CD4-positive, CD25-positive, alpha-beta regulatory T cell (primary cell): ENCODE measurements at places on chromosomes 2 and 18. TPM values are rescaled to one million over a fixed set of nuclear protein-coding genes. Genes with fewer than 3 reads are reported as not detected.

EFR3B gene
- total RNA-seq: 0.10 TPM

LRRTM4 gene
- not detected for total RNA-seq

MYOM1 gene
- 1.4 TPM for total RNA-seq

GRCh38 chr2:40758401-40759155 is 306.7 kb upstream of the SLC8A1 start:
- H3K27me3 ChIP-seq: no peaks in the 10 kb centered on the region
- DNase-seq: no peak
- H3K36me3 ChIP-seq: no peaks in the 10 kb centered on the region
- H3K27ac ChIP-seq: no peak overlapping the region
- peak overlapping the region; percentile 8 for H3K4me3 ChIP-seq

HOXD12 gene
- not detected for total RNA-seq

- DNase-seq: no peak
- H3K4me3 ChIP-seq: no peak overlapping the region
- H3K4me1 ChIP-seq: no peaks in the 10 kb centered on the region
- no peaks in the 10 kb centered on the region for H3K36me3 ChIP-seq
- H3K27me3 ChIP-seq: no peaks in the 10 kb centered on the region
These were observed 21.9 kb upstream of the SLC35F6 start for GRCh38 chr2:26742048-26742770.

DNA sequence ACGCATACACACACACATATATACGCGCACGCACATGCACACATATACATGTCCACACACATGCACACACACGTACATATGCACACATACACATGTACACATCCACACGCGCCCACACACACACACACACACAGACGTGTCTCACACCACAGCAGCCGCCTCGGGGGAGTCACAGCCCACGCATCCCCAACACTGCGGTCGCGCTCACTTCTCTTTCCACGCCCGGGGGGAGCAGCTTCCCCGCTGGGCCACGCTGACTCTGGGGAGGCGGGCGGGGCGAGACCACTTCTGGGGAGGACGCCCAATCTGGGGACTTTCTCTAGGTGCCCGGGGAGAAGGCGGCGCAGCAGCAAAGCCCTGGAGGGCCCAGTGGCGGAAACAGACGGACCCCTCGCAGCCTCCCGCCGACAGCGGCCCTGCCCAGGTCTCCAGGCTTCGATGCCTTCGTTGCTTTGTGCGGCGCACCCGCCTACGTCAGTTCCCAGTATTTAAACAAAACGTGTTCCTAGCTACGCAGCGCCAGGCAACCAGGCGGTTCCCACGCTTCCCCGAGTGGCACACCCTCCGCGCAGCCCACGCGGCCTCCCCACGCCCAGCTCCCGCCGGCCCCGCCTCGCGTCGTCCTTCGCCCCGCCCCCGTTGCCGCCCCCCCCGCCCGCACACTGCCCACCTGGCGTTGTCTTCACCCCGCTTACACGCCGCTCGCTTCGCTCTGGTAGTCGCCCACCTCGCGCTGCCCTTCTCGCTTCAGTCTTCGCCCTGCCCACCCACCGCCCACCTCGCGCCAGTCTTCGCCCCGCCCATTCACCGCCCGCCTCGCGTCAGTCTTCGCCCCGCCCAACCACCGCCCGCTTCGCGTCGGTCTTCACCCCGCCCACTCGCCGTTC is 810 bp upstream of the RBFA start:
- H3K27ac ChIP-seq: peak overlapping the region; percentile 95
- no peak for DNase-seq
- peaks cover 18% of the 10 kb centered on the region for H3K4me1 ChIP-seq
- H3K4me3 ChIP-seq: peak overlapping the region; percentile 78

DNA sequence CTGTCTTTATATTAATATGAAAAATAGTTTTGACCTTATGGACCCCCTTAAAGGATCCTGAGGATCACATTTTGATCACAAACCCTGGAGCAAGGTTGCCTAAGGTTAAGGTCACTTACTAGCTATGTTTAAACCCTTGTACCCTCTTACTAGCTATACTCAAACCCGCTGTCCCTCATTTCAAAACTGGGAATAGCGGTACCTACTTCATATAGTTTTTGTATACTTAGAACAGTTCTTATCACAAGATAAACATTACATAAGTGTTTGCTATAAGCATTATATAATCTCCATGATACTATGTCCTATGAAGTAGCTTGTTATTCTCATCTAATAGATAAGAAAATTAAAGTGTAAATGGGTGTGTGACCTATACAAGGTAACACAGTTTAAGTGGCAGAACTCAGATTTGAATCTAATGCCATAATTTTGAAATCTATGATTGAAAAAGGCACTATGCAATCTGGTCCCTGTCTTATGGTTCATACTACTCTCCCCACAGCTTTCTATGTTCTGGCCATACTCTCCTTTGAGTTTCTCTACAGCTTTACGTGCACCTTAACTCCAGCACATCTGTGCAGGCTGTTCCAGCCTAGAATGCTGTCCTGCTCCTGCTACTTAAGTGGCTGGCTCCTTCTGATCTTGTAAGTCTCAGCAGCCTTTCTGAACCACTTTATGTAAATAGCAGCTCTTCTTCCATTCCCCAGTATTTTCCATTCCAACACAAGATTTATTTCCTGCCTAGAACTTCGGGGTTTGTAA is 30.4 kb downstream of the HYCC2 start:
- no peak overlapping the region for H3K4me3 ChIP-seq
- H3K4me1 ChIP-seq: no peaks in the 10 kb centered on the region
- no peak for DNase-seq

GRB14 gene
- total RNA-seq: 0.69 TPM

GRCh38 chr2:161147856-161148255 is 12.4 kb upstream of the TANK start:
- no peaks in the 10 kb centered on the region for H3K27me3 ChIP-seq
- DNase-seq: no peak
- no peak overlapping the region for H3K27ac ChIP-seq
- H3K36me3 ChIP-seq: peaks cover 30% of the 10 kb centered on the region
- peaks cover 5% of the 10 kb centered on the region for H3K4me1 ChIP-seq

PSTPIP2 gene
- total RNA-seq: 14.3 TPM

GRCh38 chr2:54106631-54107454 is 8.6 kb upstream of the ACYP2 start:
- H3K4me1 ChIP-seq: peaks cover 8% of the 10 kb centered on the region
- no peaks in the 10 kb centered on the region for H3K36me3 ChIP-seq
- peak; percentile 58 for DNase-seq
- H3K27me3 ChIP-seq: no peaks in the 10 kb centered on the region

DNA sequence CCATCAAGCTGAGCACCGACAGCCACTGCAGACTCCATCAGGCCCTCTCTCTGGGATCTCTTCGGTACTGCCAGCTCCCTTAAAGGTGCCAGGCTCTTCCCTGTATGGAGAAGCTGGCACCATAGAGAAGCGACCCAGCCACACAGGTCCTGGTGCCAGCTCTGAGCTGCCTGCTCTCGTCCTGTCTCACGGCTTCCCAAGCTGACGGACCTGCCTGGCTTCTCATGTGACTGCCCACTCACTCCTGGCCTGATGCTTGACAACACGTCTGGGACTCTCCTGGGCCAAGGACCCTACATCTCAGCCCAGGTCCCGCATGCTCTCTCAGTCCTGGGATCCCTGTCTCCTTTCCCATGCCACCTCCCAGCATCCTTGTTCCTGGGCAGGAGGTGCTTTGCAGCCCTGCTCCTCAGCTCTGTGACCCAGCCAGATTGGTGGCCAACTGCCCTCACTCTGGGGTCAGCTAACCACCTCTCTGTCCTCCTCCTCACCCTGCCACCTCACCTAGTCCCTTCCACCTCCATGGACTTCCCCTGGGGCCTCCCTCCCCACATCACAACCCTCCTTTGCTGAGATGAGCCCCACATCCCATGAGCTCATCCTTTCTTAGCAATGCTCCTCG is 12.5 kb upstream of the ATOH8 start:
- DNase-seq: no peak
- no peak overlapping the region for H3K4me3 ChIP-seq
- no peaks in the 10 kb centered on the region for H3K4me1 ChIP-seq
- H3K36me3 ChIP-seq: no peaks in the 10 kb centered on the region
- peaks cover 13% of the 10 kb centered on the region for H3K27me3 ChIP-seq

PLEKHH2 gene
- total RNA-seq: 1.2 TPM

- no peaks in the 10 kb centered on the region for H3K4me1 ChIP-seq
- no peaks in the 10 kb centered on the region for H3K36me3 ChIP-seq
- H3K27ac ChIP-seq: no peak overlapping the region
- H3K27me3 ChIP-seq: no peaks in the 10 kb centered on the region
- H3K4me3 ChIP-seq: no peak overlapping the region
- DNase-seq: no peak
These were observed 30.3 kb upstream of the GPR17 start for GRCh38 chr2:127615511-127616166.

DNA sequence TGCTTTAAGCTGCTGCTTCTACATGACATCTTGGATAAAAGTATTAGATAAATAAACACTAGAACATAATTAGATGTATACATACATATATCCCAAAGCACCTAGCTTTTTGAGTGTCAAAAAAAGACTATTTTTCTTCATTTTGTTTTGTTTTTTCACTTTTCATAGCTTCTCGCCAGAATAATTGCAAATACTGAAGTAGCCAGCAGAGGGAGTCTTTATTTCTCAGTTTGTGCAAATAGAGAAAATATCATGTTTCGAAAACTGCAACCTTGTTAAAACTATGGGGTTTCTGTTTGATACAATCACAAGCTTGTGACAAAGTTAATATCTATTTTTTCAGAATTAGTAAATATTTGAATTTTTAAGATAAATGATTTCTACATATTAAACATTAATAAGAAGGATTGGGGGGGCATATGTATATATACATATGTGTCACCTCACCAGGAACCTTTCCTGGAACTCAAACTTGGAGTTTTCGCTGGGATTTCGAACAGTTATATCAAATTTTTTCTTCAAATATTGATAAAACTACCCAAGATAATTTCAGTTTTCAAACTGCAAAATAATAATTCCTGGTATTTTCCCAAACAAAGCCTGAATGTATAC is 61.0 kb downstream of the GRB14 start:
- H3K36me3 ChIP-seq: no peaks in the 10 kb centered on the region
- no peak overlapping the region for H3K27ac ChIP-seq
- no peak overlapping the region for H3K4me3 ChIP-seq
- H3K4me1 ChIP-seq: no peaks in the 10 kb centered on the region

GRCh38 chr2:119136093-119136492 is 22.5 kb downstream of the C1QL2 start:
- H3K4me3 ChIP-seq: no peak overlapping the region
- no peak overlapping the region for H3K27ac ChIP-seq
- H3K27me3 ChIP-seq: no peaks in the 10 kb centered on the region
- DNase-seq: no peak
- H3K36me3 ChIP-seq: no peaks in the 10 kb centered on the region

PRR30 gene
- not detected for total RNA-seq

GAREM2 gene
- 4.0 TPM for total RNA-seq

DNA sequence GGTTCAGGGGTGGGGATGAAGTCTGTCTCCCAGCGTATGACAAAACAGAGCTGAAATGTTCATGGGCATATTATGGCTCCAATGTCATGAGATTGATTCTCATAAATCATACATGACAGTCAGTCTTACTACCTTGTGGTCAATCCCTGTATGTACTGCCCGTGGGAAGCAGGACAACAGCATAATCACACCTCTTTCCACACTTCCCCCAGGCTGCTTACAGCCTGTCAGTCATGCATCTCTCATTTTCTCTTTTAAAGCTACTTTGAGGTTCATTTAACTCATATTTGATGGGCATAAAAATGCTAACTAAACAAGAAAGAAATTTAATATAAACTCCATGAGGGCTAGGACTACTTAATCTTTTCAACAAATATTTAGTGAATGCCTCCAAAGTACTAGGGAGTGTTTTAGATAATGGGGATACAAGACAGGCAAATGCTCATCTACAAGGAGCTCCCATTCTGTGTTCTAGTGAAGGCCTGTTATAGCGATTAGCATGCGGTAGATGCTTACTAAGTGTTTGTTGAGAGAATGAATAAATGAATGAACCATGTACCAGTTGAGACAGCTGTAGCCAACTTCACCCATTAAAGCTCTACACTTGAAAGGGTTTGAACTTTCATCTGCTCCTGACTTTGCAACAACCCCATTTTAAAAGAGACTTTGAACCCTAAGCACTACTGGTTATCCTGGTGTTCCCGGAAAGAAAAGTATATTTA is 89.1 kb downstream of the ALPK2 start:
- peaks cover 6% of the 10 kb centered on the region for H3K4me1 ChIP-seq
- no peak overlapping the region for H3K4me3 ChIP-seq
- DNase-seq: no peak
- H3K27ac ChIP-seq: no peak overlapping the region
- H3K27me3 ChIP-seq: no peaks in the 10 kb centered on the region

DNA sequence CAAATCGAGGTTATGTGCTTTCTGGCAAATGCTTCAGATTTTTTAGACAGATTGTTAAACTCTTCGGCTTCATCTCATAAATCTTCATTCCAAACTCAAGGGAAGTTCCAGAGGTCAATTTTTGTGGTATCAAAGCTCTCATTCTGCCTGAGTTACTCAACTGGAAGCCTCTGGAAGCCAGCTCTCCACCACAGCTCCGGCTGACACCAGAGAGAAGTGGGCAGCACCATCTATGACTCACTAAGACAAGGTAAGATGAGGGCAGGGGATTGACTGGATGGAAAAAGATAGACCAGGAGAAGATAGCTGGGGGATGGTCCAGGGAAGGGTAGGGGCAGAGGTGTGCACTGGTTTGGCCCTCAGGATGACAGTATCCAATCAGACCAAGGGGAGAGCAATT is 137.3 kb upstream of the HNRNPA3 start:
- no peak for DNase-seq
- H3K27ac ChIP-seq: no peak overlapping the region
- H3K4me3 ChIP-seq: no peak overlapping the region

DNA sequence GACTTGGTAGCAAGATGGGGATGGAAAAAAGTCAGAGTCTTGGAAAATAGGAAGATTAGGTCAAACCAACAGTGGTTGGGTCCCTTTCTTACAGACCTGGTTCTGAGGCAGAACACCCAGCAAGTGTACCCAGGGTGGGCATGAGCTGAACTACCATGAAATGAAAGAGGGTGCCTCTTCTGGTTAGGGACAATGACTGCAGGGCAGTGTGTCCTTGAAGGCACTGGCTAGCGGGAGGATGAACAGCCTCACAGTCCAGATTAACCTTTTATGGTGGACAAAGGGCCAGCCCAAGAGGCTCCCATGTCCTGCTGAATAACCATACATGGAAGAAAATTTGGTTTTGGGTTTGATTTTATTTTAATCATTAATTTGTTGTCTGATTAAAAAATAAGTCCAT is 61.8 kb upstream of the CCDC85A start:
- H3K4me1 ChIP-seq: no peaks in the 10 kb centered on the region
- H3K36me3 ChIP-seq: no peaks in the 10 kb centered on the region
- no peaks in the 10 kb centered on the region for H3K27me3 ChIP-seq
- no peak overlapping the region for H3K27ac ChIP-seq

- no peaks in the 10 kb centered on the region for H3K4me1 ChIP-seq
- DNase-seq: no peak
- H3K27ac ChIP-seq: no peak overlapping the region
- H3K36me3 ChIP-seq: no peaks in the 10 kb centered on the region
These were observed 248.6 kb downstream of the NR4A2 start for GRCh38 chr2:156083763-156084493.
